ENCODE measurements at places on chromosomes 4 and X. TPM values are rescaled to one million over a fixed set of nuclear protein-coding genes. Genes with fewer than 3 reads are reported as not detected.

- no peaks in the 10 kb centered on the region for H3K36me3 ChIP-seq
- H3K27me3 ChIP-seq = peaks cover 6% of the 10 kb centered on the region
- no peak overlapping the region for H3K27ac ChIP-seq
- no peak overlapping the region for H3K4me3 ChIP-seq
Observed at GRCh38 chrX:148504506-148504905, 4.1 kb downstream of the AFF2 start.

GRCh38 chr4:8674311-8674885, 81.8 kb downstream of the CPZ start:
- peaks cover 16% of the 10 kb centered on the region for H3K27me3 ChIP-seq
- no peak overlapping the region for H3K4me3 ChIP-seq
- H3K4me1 ChIP-seq = no peaks in the 10 kb centered on the region

DNA sequence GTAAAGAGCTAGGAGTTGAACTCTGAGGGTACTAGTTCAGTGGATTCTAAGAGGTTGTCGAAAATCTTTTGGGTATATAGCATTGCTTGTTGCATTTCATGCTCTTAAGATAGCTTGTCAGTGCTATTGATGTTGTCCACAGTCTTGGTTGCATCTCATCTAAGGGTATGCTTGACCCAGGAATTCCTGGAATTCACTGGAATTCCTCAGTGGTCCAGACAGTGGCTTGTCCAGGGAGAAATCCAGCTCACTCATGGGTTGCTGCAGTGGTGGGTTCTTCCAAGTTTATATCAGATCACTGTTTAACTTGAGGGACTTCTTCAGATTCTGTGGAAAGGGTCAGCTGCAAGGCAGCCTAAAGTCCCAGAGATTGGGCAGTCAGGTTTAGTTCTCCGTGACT, 29.8 kb upstream of the SMARCAD1 start:
- no peak for DNase-seq
- no peak overlapping the region for H3K27ac ChIP-seq
- no peaks in the 10 kb centered on the region for H3K4me1 ChIP-seq
- peaks cover 3% of the 10 kb centered on the region for H3K36me3 ChIP-seq
- peaks cover 33% of the 10 kb centered on the region for H3K27me3 ChIP-seq
- no peak overlapping the region for H3K4me3 ChIP-seq

DNA sequence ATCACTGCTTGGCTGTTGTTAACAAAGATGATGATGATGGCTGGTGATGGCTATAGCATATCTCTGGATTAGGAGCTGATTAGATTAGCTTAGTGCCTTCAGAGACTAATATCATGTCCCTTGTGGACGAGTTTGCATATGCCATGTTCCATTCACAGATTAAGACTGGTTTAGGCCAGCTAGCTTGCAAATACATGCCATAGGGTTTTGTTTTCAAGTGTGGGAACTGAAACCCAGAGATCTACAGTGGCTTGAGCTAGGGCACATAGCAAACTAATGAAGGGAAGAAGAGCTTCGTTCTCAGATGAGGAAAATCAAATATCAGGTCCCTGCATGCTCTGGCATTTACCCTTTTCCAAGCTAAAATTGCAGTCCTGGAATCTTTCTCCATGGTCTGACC, 492.3 kb downstream of the MAGEE1 start:
- H3K27me3 ChIP-seq = no peaks in the 10 kb centered on the region
- H3K27ac ChIP-seq = no peak overlapping the region
- H3K36me3 ChIP-seq = no peaks in the 10 kb centered on the region

Gene BEX2
- 28.2 TPM for total RNA-seq

DNA sequence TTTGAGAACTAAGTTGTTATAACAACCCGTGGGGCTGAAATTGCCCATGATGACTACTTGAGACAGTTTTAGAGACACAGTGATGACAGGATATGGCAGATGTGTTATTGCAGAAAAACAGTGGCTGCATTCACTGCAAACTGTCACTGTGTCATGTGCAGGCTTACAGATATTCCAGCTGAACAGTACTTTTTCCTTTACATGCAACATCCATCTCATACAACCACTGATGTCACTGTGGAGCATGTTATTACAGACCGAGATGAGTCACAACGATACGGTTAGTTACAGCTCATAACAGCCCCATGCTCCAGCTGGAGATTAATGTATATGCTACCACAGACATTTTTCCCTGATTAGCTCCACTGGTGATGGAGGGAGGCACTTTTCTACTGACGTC, 207.4 kb downstream of the TMA16 start:
- peaks cover 2% of the 10 kb centered on the region for H3K4me1 ChIP-seq
- no peak overlapping the region for H3K27ac ChIP-seq
- H3K36me3 ChIP-seq = no peaks in the 10 kb centered on the region
- H3K4me3 ChIP-seq = no peak overlapping the region

Gene RNF4
- 102 TPM for total RNA-seq

- DNase-seq = no peak
- H3K4me3 ChIP-seq = no peak overlapping the region
- H3K36me3 ChIP-seq = no peaks in the 10 kb centered on the region
- no peaks in the 10 kb centered on the region for H3K27me3 ChIP-seq
Observed at GRCh38 chr4:166602068-166602467, 632.2 kb downstream of the SPOCK3 start.

Gene PABPC4L
- total RNA-seq = not detected

Measured in T-helper 17 cell (primary cell).